ENCODE measurements at places on chromosomes 2 and 18.
A peak's percentile ranks its signal among the peaks of the same experiment; 100 is the strongest.

- DNase-seq, result peak; percentile 18
These were observed 31.1 kb upstream of the ACTR3 start for GRCh38 chr2:113858764-113859163.

DNA sequence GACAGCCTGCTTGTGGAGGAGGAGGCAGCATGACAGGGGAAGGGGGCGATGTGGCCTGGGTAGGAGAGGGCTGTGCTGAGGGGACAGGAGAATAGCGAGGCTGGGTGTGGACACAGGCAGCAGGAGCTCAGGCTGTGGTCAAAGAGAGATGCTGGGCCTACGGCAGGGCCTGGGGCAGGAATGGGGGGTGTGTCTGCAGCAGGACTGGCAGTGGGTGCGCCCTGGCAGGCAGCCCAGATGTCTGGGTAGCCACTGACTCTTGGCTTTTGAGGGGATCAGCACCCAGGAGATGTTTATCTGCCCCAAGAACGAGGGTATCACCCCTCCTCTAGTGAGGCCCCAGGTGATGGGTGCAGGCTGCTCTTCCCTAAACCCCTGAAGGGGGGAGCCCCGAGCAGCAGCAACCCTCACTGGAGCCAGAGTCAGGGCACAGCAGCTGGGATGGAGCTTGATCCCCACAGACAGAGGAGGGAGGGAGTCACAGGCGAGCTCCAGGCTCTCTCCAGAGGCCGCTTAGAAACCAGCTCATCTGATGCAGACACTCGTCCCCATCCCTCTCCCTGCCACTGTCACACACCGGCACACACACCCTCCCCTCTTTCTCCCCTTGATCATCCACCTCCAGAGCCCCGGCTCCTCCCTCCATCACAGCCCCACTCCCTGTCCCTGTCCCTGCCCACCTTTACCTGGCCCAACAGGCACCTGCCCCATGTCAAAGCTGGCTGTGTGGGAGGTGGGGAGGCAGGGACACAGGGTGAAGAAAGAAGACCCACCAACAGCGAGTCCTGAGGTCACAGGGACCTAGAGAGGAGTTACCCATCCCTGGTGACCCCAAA, 29.8 kb upstream of the TNS1 start:
- DNase-seq, result no peak

GRCh38 chr2:153786016-153786415, 85.7 kb upstream of the GALNT13 start:
- DNase-seq, result no peak

GRCh38 chr2:13638181-13638580, 921.4 kb downstream of the TRIB2 start:
- no peak for DNase-seq

DNA sequence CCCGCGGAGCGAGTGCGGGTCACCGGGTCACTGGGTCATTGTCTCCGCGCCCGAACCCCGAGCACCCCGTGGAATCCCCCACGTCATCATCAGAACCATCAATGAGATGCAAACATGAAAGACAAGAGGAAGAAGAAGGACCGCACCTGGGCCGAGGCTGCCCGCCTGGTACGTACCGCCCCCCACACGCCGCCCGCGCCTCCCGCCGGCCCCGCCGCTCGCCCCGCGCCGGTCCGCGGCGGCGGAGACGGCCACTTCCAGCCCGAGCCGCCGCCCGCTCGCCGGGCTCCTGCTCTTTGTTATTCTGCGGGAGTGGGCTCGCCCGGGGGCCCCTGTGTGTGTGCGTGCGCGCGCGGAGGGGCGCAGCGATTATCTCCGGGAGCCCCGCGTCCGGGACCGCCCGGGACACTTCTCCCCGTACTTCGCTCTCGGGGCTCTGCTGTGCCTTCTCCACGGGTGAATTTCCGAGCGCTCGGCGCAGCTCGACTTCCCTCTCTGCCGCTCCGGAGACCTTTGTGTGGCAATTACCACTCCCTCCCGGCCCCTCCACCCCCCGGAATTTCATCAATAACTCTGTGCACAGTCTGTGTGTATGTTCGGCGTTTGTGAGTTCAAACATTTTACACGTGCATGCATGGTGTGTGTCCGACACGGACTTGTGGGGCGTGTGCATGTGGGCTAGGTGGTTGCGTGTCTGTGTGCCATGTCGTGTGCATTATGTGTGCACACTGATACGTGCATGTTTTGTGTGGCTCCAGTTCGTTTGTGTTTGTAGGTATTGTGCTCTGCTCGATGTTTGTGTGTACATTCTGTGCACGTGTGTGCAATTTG, 714 bp downstream of the ASXL3 start:
- no peak for DNase-seq

- DNase-seq, result no peak
These were observed 67.5 kb downstream of the CSRNP3 start for GRCh38 chr2:165536851-165537499.

- DNase-seq, result no peak
These were observed 93.8 kb upstream of the LDAH start for GRCh38 chr2:20916604-20917286.

GRCh38 chr2:157837851-157838441, 38.2 kb downstream of the ACVR1 start:
- DNase-seq, result no peak

- no peak for DNase-seq
These were observed 35.6 kb downstream of the SPC25 start for GRCh38 chr2:168854651-168855050.

DNA sequence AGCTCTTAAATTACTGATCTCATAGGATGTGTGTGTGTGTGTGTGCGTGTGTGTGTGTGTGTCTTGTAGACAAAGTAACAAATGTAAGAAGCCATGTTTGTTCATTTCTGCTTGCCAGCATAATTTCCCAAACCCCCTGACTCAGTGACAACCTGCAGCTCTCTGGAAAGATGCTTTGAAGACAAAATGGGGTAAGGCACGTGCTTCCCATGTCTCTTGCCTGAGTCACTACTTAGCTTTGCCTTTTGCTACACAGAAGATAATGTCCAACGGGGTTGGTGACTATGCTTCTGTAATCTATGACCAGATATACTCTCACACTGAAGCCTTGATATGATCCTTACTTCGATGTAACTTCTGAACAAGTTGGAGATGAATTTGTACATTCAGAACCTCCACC, 332.0 kb downstream of the SLC4A3 start:
- DNase-seq, result no peak

GRCh38 chr2:20288642-20289340, 61.9 kb downstream of the PUM2 start:
- DNase-seq, result no peak

DNA sequence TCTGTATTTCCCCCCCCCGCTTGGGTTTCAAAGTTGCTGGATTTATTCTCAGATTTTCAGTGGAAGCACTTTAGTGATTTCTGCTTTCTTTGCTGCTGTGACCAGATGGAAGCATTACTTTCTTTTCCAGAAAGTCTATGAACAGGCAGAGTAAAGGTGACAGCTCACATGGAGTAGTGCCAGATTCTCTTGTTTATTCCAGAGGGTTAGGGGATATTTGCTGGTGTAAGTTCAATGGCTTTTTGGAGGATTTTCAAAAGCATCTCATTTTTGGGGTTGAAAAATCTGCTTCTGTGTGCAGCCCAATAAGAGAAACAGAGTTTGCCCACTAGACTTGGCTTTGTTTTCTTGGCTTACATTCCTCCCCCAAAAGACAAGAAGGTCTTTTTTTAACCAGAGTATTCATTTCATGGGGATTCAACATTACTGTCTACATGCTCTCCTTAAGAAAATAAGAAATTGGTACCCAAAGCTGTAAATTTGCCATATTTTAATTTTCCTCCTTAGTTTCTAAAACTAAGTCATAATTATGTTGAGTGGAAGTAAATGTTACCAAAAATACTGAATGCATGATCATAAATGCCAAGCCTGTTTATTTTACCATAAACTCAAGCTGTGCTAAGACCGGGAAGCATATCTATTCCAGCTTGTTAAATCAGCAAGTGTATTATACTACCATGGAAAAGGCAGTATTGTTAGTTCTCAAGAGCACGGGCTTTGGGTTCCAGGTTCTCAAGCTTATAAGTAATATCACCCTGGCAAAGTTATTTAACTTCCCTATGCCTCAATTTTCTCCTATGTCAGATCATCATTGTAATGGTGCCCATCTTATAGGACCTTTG, 557.2 kb downstream of the CPS1 start:
- DNase-seq, result no peak

DNA sequence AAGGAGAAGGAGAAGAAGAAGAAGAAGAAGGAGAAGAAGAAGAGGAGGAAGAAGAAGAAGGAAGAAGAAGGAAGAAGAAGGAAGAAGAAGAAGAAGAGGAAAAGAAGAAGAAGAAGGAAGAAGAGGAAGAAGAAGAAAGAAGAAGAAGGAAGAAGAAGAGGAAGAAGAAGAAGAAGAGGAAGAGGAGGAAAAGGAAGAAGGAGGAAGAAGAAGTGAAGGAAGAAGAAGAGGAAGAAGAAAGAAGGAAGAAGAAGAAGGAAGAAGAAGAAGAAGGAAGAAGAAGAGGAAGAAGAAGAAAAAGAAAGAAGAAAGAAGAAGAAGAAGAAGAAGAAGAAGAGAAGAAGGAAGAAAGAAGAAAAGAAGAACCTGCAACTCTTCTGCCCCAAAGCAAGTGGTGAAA, 942.0 kb downstream of the DPP10 start:
- no peak for DNase-seq

- peak; percentile 9 for DNase-seq
These were observed 146.7 kb downstream of the TSN start for GRCh38 chr2:121902171-121902591.

DNA sequence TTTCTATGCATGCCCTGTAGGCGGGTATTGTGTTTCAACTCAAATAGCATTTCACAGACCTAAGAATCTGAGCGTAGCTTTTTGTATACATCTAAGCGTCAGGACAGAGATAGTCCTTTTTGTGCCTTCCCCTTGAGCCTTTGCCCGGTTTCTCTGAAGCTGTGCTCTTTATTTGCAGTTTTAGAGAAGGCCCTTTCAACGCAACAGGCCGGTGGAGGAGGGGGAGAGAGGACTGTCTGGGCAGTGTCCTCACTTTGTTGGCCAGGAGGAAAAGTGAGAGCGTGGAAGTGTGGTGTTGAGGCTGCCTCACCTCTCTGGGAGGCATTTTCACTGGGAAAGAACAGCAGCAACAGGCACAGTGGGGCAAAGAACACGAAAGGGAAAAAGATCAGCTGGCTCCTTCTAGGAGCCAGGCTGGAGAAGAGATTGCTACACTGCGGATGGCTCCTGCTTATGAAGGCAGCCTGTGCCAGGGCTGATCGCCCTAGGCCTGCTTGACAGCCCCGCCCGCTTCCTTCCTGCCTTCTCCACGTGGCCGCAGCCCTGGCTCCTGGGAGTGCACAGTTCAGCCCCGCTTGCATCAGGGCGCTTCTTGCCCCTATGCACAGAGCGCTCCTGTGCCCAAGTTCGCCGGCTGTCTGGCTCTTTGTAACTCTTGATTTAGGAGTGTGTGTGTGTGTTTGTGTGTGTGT, 195.6 kb upstream of the POU3F3 start:
- no peak for DNase-seq
